ENCODE measurements at places on chromosomes 11 and 22.

GRCh38 chr11:114304065-114304464, 7.9 kb downstream of the NNMT start:
- DNase-seq, result no peak

DNA sequence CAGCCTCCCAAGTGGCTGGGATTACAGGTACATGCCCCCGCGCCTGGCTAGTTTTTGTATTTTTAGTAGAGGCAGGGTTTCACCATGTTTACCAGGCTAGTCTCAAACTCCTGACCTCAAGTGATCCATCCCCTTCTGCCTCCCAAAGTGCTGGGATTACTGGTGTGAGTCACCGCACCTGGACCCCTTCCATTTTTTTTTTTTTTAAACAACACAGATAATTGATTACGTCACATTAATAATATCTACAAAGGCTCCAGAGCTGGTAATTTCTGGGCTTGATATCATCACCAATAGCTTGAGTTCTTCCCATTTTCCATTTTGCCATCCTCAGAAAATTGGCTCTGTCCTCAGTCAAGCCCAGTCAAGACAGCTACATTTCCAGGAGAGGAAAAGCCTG, 7.2 kb downstream of the TTLL1 start:
- DNase-seq, result no peak

DNA sequence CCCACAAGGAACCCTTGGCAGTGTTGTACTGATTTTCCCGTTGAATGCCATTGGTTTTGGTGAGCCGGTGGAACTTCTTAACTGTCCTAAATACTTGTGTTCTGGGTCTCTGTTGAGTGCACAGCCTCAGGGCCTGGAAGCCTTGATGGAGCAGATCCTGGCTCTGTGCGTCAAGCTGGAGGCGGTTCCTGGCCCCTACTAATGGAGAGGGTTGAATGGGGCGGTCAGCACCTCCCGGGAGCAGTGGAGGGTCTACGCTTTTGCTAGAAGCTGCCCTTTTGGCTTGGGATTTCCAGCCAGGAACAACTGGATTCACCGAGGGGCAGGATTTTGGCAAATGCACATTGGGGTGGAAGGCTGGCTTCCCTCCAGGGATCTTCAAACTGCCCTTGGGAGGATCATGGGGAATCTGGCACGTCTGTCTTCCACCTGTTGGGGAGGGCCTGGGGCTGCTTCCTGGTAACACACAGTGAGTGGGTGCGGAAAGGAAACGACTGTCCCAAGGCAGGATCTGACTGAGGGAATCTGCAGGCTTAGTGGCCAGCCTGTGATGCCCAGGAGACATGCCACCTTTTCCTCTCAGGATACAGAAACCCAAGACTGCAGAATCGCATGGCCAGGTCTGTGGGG, 6.9 kb upstream of the OSBPL5 start:
- no peak for DNase-seq

- no peak for DNase-seq
Measured at GRCh38 chr22:20956258-20957101, 10.6 kb upstream of the AIFM3 start.

DNA sequence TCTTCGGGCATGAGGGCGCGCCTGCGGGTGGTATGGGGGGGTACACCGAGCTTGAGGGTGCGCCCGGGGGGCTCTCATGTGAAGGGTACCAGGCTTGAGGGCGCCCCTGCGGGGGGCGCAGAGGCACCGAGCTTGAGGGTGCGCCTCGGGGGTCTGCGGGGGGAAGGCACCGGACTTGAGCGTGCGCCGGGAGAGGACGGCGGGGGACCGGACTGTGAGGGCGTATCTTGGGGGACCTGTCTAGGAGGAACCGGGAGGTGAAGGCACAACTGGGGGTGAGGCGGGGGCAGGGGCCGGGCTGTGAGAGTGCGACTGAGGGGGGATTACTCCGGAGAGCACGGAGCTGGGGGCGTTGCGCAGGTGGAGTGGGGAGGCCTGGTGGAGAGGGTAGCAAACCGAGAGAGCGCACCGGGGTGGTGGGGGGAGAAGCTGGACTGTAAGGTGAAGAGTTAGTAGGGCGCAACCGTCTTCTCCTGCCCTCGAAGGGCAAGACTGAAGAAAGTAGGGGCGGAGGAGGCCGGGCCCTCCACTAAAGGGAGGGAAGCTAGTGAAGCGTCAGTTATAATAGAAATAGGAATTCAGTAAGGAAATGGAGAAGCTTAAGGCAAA, 1.1 kb upstream of the DDX6 start:
- no peak for DNase-seq

- DNase-seq, result peak; percentile 20
Measured at GRCh38 chr11:120601536-120601935, 90.0 kb downstream of the GRIK4 start.

DNA sequence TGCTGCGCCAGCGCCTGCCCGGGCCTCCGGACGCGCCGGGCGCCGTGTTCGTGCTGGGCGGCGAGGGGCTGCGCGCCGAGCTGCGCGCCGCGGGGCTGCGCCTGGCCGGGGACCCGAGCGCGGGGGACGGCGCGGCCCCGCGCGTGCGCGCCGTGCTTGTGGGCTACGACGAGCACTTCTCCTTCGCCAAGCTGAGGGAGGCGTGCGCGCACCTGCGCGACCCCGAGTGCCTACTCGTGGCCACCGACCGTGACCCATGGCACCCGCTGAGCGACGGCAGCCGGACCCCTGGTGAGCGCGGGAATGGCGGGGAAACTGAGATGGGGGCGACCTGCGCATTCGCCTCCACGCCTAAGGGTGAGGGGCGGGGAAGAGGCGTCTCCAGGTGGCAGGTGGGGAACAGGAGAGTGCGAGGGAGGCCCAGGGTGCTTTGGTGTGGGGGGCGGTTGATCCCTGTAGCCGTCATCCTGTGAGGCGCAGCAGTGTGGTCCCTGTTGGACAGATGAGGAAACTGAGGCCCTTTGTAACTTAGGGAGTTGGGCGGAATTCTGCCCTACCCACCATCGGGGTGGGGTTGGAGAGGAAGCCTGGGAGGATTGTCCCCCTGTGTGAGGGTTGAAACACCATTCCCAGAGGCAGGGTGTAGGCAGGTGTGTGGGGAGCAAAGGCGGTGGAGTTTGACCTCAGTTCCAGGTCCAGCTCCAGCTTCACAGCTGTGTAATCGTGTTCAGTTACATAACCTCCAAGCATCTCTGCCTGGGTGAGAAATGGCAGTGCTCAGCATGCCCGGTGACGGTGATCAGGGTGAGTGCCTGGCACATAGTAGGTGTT, 758 bp downstream of the PDXP start:
- DNase-seq, result no peak

GRCh38 chr11:70859180-70859579, 393.2 kb downstream of the SHANK2 start:
- no peak for DNase-seq

- no peak for DNase-seq
Measured at GRCh38 chr11:22581354-22582150, 44.1 kb downstream of the FANCF start.

GRCh38 chr22:30398685-30399680, 2.2 kb downstream of the SEC14L2 start:
- no peak for DNase-seq

GRCh38 chr11:77590194-77590782, 535 bp downstream of the AQP11 start:
- no peak for DNase-seq

DNA sequence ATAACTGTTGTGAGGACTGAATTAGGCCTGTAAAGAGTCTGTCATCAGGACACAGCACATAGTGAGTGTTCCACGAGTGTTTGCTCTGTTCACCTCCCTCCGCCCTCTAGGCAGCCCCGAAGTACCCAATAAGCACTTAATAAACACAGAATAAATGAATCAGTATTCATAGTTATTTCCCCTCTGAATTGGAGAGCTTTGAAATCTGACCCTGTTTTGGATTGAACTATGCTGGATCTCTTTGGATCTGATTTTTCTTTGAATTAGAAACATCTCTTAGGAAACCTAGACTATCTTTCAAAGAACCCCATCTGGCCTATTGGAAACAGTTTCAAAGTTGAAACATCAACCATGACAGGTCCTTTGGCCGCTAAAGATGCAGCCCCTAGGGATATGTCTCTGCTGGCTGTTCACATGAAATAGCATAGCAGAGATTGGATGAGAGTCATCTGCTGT, 615.5 kb downstream of the NTM start:
- no peak for DNase-seq

GRCh38 chr11:105858841-105859240, 163.2 kb downstream of the MSANTD4 start:
- no peak for DNase-seq

DNA sequence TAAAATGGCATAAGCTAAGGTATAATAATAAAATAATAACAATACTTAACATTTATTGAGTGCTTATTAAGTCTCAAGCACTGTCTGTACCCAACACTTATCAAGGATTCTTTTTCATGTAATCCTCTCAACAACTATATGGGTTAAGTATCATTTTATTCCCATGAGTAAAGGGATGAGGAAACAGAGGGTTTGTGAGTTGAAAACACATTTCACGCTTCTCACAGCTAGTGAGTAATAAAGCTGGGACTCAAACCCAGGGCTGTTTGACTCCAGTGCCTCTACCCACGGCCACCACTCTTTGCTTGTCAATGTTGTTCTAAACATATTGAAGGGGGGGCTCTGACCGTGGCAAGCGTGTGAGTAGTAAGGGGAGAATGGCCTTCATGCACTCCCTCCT, 8.7 kb downstream of the CD3E start:
- DNase-seq, result no peak

GRCh38 chr11:70763606-70764005, 365.3 kb downstream of the CTTN start:
- no peak for DNase-seq

DNA sequence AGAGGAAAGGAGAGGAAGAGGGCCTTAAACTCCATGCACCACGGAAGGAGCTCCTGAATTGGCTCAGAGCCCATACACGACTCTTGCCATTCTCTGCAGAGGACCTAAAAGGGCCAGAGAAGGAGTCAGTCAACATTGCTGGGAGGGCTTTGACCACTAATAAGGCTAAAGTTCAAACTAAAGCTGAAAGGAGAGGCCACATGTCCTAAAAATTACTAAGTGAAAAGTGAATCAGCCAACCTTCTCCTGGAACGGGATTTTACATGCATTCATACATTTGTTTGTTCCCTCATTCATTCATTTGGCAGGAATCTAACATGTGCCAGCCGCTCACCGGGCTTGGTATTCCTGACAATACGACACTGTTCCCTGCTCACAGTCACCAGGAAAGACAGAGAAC, 10.5 kb downstream of the CLMP start:
- no peak for DNase-seq

- DNase-seq, result no peak
Measured at GRCh38 chr11:115389790-115390189, 114.4 kb downstream of the CADM1 start.

DNA sequence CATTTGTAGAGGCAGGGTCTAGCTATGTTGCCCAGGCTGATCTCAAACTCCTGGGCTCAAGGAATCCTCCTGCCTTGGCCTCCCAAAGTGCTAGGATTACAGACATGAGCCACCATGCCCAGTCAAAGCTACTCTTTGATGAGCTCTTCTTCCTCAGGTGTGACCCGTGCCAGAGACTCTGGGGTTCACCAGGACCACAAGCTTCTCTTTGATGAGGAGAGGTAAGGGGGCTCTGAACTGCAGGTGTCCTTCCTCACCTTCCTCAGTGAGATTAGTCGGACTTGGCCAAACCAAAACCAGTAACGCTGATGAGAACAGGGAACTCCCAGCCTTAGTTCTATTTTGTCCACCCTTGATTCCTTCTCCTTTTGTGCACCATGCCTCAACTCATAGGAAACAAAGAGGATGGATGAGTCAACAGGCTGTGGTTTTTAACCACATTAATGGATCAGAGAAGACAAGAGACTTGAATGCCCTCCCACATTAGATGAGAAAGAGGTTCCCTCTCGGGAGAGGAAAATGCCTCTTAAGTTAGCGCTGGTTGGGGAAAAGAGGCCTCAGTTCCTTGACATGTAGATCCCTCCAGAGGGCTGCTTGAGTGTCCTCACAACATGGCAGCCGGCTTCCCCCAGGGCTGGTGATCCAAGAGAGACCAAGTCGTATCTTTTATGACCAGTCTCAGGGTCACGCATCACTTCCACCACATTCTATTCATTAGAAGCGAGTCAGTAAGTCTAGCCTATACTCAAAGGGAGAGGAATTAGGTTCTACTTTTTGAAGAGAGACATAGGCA, 25.7 kb upstream of the CTR9 start:
- peak; percentile 23 for DNase-seq

DNA sequence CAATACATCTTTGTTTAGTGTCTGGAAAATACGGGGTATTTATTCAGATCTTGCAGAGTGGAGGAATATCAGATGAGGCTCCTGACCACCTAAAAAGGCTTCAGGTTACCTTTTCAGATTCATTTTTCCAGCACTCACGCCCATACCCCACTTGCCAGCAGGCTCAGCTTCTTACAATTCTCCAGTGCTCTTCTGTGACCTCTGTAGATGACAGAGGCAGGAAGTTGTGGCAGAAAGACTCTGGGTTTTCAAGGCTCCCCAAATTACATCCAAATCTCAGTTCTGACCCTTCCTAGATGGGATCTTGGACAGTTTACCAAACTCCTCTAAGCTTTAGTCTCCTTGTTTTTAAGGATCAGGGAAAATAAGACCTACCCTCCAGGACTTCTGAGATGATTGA, 61.1 kb downstream of the SYTL2 start:
- no peak for DNase-seq

GRCh38 chr22:22894740-22895731, 7.4 kb downstream of the IGLL5 start:
- DNase-seq, result no peak

DNA sequence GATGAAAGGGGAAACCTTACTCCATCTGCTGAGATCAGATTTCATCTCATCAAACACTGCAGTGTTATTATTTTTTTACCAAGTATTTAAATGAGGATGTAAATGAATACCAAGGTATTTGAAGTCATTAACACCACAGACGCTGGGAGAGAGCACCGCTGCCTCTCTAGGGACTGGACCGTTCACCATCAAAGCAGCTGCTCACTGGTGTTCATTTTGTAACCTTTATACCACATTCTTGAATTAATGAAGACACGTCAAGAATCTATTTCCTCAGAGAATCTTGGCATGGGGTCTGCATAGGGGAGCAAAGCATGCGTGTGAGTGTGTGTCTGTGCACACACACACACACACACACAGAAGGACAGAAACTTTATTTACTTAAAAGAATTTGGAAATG, 15.6 kb downstream of the SIAE start:
- DNase-seq, result no peak

- DNase-seq, result no peak
Measured at GRCh38 chr11:29634244-29634643, 382.6 kb downstream of the KCNA4 start.

- DNase-seq, result no peak
Measured at GRCh38 chr22:43988116-43988820, 33.0 kb downstream of the SAMM50 start.

GRCh38 chr11:111417766-111418435, 38.8 kb upstream of the POU2AF1 start:
- peak; percentile 98 for DNase-seq

GRCh38 chr11:22787551-22788162, 41.9 kb downstream of the SVIP start:
- peak; percentile 29 for DNase-seq

DNA sequence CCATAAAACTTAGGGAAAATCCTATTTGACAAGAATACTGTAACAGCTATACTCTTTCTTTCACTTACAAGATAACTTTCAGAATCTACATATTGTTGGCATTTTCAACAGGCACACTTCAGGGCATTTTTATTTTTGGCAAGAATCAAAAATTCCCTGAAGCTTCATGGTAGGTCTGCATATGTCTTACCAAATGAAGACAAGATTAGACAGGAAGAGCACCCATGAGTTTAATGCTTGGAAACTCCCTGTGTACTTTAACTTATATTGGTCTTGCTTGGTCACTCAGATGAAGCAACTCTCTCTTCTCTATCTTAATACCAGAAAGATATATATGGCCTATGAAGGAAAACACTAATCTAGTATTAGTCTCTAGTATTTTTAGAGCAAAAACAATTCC, 137.7 kb downstream of the ATG16L2 start:
- no peak for DNase-seq

GRCh38 chr11:79026803-79027445, 413.9 kb downstream of the TENM4 start:
- DNase-seq, result no peak
